NCI-H2029 treated with DMSO at 0.1 percent for 48 hours (cell line): ENCODE measurements at places on chromosomes 12 and 14.

- no peak for DNase-seq
Observed at GRCh38 chr12:122349078-122349477, 73.4 kb downstream of the CLIP1 start.

DNA sequence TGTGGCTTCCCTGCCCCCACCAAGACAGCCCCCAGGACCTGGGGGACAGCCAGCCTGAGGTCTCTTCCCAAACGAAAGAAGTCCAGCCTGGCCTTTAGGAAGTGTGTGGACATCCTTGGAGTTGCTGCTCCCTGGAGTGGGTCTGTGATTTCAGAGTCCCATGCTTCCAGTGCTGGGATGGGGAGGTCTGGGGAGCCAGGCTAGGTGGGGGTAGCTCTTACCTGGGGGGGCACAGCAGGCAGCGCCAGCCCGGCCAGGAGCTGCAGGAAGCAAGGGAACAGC is 509 bp downstream of the PGF start:
- no peak for DNase-seq

DNA sequence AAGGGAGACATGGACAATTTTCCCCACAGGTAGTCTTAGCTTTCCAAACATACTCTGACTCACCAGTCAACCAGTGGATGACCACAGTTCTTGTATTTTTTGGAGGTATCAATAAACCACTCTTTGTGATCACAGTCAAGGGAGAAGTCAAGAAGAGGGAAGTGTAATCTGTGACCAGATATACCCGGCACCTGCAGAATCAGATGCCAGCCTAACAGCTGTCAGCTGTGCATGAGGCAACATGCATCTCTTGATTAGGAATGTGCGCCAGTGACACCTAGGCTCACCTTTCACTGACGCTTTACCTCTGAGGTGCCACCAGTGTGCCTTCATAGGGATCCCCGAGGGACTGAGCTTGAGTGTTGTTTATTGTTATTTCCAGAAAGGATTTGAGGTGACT is 20.0 kb downstream of the PROX2 start:
- no peak for DNase-seq

- no peak for DNase-seq
Observed at GRCh38 chr12:113171543-113171942, 13.7 kb downstream of the DDX54 start.

DNA sequence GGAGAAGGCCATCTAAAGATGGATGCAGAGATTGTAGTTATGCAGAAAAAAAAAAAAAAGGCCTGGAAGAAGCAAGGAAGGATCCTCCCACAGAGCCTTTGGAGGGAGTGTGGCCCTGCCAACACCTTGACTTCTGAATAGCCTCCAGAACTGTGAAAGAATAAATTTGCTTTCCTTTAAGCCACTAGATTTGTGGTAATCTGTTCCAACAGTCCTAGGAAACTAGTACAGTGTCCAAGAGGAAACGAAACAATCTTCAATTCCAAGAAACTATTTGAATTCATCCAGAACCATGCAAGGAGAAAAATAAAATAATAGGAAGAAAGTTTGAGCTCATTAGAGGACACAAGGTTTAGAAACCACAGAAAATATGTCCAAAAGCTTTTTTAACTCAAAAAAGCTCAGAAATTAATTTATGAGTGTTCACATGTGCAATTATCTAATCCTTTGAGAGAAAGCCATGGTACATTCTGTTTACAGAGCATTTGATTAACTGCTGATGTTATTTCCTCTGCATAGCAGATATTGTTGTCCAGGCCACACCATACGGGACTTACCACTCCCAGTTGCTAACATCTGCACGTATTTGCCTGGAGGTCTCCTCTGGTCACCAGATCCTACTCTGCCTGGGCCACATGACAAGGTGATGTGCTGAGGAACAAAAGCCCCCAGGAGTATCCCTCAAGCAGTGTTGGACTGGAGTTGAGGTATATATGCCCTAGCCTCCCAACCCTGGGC is 30.0 kb upstream of the STAB2 start:
- DNase-seq = no peak

DNA sequence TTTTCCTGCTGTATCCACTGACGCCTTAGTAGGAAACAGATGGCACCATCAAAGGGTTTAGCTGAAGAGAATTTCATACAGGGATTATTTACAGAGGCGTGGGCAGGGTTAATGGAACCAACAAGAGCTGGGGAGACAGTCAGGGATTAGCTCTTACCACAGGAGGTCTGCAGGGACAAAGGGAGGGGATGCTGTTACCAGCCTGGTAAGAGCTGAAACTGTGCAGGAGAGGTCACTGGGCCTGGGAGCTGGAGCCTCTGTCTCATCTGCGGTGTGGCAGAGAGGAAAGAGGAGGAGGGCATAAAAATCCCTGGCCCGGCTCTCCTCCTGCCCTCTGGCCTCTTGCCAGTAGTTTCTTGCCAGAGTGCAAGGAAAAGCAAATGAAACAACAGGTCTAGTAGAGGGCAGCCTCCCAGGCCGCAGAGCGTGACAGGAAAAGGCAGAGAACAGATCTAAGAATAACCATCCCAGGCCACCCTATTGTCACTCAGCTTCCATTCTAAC is 18.9 kb upstream of the POC1B start:
- peak; percentile 79 for DNase-seq

- DNase-seq = no peak
Observed at GRCh38 chr14:105860615-105861580, 334.5 kb downstream of the TMEM121 start.

DNA sequence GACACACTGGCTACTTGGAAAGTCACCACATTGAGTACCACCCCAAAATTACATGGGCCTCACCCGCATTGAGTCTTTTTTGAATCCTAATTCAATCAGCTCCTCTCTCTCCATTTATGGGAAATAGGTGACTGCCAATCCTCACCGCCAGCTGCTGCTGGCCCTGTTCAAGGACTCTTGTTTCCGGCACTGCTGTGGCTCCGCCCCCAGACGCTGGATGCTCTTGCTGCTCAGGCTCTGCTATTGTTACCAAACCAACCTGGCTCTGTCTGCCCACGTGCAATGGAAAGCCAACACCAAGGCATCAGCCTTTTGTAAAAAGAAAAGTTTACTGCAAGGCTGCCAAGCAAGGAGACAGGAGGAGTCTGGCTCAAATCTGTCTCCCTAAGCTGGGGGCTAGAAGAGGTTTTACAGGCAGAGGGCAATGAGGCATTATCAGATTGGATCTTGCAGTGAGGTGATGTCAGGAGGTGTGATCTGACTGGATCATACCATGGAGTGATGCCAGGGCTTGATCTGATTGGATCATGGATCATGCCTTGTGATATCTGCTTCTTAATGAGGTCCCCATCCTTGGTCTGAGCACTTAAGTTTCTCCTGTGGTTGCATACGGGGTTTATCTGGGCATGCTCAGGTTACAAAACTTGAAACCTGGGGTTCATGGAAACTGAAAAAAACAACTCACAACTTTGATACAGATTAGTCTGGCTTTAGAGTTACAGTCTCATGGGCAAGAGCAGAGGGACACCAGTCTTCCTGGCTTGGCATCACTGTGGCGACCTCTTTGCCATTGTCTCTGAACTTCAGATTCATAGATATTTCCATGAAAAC is 117.1 kb upstream of the SLC35F4 start:
- peak; percentile 75 for DNase-seq

DNA sequence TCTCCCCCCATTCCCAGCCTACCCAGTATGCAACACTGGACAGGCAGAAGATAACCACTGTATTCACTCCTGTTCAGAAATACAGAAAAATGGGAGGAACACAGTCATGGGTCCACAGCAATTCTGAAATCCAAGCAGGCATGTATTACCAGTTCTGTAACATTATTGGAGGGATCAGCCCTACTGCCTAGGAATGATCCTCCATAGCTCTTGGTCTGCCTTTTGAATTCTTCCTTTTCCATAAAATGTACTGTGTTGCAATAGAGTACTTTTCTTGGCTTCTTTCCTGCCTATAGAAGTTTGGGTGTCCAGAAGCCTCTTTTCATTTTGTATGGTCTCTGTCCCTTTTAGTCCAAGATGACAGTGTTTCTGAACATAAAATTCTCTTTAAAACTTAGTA is 46.5 kb downstream of the SPATS2 start:
- DNase-seq = no peak

DNA sequence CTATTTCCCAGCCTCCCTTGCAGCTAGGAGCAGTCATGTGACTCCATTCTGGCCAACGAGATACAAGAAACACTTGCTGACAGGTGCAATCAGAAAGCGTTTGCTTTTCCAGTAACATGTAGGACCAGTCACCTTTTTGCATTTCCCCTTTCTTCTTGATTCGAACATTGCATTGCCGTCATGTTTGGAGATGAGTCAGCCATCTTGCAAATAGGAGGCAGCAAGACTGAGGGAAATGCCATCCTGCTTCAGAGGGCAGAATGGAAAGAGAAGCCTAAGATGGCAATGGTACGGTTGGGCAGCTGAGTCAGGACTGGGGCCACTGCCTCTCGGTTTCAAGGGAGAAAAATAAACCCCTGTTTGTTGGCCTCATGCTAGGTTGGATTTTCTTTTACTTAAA is 34.5 kb upstream of the GPR132 start:
- no peak for DNase-seq

DNA sequence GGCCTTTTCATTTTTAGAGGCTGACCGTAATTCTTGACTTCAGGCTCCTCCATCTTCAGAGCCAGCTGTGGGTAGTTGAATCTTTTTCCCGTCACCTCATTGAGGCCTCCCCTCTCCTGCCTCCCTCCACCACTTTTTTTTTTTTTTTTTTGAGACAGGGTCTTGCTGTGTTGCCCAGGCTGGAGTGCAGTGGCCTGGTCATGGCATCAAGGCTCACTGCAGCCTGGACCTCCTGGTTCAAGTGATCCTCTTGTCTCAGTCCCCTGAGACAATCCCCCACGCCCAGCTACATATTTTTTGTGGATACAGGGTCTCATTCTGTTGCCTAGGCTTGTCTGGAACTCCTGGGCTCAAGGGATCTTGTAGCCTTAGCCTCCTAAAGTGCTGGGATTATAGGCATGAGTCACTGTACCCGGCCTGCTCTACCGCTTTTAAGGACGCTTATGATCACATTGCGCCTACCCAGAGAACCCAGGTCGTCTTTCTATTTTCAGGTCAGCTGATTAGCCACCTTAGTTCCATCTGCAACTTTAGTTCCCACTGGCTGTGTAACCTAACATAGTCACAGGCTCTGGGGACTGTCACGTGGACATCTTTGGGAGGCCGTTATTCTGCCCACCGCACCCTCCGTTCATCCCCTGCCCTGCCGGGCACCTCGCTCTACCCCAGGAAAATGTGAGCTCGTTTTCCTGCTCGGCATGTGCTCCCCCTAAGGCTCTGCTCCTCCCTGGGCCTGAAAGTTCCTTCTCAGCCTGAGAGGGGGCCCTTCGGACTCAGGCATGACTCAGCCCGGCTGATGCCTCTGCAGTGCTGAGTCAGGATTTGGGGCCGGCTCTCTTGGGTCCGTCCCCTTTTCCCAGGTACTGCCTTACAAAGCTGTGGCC is 13.4 kb downstream of the TNFAIP2 start:
- DNase-seq = no peak

DNA sequence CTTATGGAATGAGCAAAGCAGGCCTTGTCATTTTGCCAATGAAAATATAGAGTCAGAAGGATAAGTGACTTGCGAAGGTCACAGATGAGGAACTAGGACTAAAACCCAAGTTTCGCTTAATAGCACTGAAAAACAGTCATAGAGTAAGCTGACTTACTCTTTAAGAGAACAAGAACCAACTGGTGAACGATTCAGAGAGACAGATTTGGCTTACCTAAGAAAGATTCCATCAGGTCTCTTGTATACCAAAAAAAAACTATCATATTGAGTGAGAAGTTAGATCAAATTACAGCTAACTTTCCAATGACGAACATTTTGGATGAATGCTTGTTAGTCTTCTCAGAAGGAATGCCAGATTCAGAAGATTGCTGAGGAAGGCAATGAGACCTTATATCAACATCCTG is 74.2 kb downstream of the ZFC3H1 start:
- DNase-seq = no peak

- no peak for DNase-seq
Observed at GRCh38 chr12:114638790-114639435, 45.1 kb downstream of the TBX3 start.

- no peak for DNase-seq
Observed at GRCh38 chr12:77133566-77133965, 68.2 kb upstream of the E2F7 start.

DNA sequence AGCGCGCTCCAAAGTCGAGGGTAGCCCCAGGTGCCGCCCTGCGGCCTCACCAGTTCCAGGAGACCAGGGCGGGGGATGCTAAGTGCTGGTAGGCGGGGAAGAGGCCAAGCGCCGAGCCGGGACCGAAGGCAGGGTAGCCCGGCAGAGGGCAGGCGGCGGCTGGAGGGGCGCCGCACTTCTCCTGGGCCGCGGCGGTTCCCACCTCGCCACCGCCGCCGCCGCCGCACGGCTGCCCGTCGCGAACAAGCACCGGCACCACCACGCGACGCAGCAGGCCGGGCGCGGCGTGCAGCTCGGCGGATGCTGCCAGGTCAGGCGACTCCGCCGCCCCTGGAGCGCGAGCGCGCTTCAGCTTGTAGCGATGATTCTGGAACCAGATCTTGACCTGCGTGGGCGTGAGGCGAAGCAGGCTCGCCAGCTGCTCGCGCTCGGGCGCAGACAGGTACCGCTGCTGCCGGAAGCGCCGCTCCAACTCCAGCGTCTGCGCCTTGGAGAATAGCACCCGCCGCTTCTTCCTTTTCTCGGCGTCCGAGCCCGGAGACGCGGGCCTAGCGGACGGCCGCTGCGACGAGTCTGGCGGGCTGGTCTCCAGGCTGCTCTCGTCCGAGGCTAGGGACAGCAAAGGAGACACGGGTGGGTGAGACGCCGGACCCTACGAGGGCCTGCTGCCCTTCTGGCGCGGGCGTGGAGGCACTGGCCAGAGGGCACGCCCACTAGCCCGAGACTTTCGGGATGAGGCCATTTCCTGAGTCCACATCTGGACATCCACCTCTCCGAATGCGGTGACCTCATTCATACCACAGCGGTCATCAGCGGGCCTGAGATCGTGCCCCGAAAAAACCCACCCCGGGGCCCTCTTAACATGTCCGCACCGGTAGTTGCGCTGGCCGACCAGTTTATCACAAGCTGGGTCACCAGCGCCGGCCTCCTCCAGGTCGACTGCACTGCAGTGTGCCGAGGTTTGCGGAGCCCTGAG is 1.3 kb downstream of the NKX2-8 start:
- no peak for DNase-seq

GRCh38 chr12:8572507-8572906 is 31.8 kb upstream of the CLEC4E start:
- DNase-seq = no peak

- DNase-seq = no peak
Observed at GRCh38 chr14:24741871-24742270, 107.9 kb upstream of the GZMB start.

DNA sequence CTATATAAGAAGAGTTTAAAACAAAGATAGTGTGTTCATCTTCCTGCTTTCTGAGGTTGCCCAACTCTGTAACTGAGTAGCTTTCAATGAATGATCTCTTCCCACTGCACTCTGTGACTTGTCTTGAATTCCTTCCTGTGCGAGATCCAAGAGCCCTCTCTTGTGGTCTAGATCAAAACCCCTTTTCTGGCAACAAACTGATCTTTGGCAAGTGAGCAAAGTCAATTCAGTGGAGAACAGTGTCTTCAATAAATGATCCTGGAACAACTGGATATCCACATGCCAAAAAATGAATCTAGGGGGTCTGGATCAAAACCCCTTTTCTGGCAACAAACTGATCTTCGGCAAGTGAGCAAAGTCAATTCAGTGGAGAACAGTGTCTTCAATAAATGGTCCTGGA is 8.5 kb downstream of the CFAP54 start:
- no peak for DNase-seq
